Stimulated activated CD8-positive, alpha-beta memory T cell treated with anti-CD3 and anti-CD28 coated beads, Interleukin-15, amount 100 ng/mL, for 4 hours (primary cell): ENCODE measurements at places on chromosomes 4 and X.

DNA sequence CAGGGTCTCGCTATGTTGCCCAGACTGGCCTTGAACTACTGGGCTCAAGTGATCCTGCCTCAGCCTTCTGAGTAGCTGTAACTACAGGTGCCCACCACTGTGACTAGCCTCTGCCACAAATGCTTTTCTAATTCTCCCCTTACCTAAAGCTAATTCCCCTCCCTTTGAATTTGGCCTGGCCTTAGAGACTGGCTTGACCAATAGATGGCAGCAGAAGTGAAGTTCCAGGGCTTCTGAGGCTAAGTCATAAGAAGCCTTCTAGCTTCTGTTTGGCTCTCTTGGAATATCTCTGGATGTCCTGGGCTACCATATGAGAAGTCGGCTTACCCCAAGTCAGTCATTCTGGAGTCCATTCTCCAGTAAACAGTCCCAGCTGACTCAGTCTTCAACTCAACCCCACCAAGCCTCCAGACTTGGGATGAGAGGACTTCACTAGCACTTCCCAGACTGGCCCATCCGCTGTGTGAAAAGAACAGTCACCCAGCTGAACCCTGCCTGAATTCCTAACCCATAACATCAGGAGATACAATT lies 61.0 kb downstream of the HPRT1 start:
- DNase-seq = no peak

GRCh38 chrX:46630141-46630540 lies 56.6 kb downstream of the CHST7 start:
- DNase-seq = no peak

- DNase-seq = peak; percentile 64
Measured at GRCh38 chr4:2787230-2788100, 5.4 kb upstream of the SH3BP2 start.

- no peak for DNase-seq
Measured at GRCh38 chr4:37885496-37885895, 5.4 kb upstream of the TBC1D1 start.

- DNase-seq = no peak
Measured at GRCh38 chrX:72030431-72030830, 101.3 kb downstream of the RTL5 start.

- DNase-seq = no peak
Measured at GRCh38 chr4:23233596-23233995, 540.9 kb downstream of the GBA3 start.

DNA sequence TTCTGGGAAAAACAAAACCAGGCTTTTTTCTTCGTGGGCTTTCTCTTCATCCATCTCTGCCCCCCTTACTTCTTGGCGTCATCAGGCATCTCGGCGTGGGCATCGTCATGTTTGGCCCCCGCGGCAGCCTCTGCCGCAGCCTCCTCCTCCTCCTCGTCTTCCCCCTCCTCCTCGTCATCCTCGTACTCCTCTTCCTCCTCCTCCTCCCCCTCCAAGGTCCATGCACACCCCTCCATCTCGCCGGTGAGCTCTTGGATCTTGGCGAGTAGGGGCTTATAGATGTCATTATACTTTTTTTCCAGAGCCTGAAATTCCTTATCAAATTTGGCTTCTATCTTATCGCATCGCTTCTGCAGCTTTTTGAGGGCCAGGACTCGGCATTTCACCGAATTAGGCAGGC lies 488 bp downstream of the NAP1L5 start:
- DNase-seq = no peak

- no peak for DNase-seq
Measured at GRCh38 chr4:47741200-47741599, 96.7 kb downstream of the CORIN start.

- no peak for DNase-seq
Measured at GRCh38 chrX:111013778-111014455, 82.1 kb upstream of the PAK3 start.

GRCh38 chrX:23396263-23396662 lies 61.6 kb downstream of the PTCHD1 start:
- DNase-seq = no peak

- no peak for DNase-seq
Measured at GRCh38 chrX:36867143-36867542, 141.0 kb upstream of the FAM47C start.

GRCh38 chr4:128256539-128256938 lies 31.1 kb downstream of the PGRMC2 start:
- no peak for DNase-seq

GRCh38 chr4:163930086-163930485 lies 435.6 kb downstream of the TMA16 start:
- DNase-seq = no peak

- DNase-seq = no peak
Measured at GRCh38 chrX:47498411-47498810, 15.4 kb upstream of the ZNF41 start.

GRCh38 chrX:155819966-155820491 lies 61.1 kb upstream of the VAMP7 start:
- DNase-seq = no peak

DNA sequence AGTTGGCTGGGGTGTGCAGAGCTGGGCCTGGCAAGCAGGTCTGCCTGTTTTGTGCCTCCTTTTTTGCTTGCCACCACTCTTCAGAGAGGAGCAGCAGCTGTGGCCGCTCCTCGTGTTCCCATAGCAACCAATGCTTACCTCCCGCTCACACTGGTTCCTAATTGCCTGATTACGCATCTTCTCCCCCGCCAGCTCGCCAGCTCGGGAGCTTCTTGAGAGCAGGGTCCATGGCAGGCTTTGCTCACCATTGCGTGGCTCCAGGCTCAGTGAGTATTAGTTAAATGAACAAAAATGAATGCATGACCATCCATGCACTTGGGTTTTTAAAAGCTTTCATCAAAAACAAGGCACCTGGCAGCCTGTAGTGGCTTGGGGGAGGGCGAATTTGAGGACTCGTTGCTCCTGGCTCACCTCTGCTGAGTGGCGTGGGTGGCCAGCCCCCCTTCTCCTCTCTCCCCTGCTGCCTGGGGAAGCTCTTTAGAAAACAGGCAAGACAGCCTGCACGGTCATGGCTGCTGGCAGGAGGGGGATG lies 14.2 kb upstream of the PJA1 start:
- no peak for DNase-seq

- no peak for DNase-seq
Measured at GRCh38 chr4:1285790-1286553, 3.7 kb upstream of the MAEA start.

DNA sequence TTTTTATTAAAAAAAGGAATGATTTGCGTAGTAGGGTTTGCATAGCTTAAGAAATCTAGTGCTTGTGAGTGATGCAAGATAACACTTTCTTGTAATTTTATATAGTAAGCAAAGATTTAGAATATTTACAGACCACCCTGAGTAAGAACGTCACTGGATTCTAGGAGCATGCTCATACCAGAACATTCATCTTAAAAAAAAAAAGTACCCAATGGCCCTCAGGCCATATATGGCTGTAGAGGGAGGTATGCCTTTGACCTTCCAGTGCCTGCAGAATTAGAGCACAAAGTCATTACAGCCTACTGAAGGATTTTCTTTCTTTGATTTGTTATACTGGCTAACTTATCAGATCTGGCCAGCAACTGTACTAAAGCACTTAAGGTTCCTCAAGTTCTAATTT lies 236.3 kb upstream of the GYPA start:
- DNase-seq = no peak

- no peak for DNase-seq
Measured at GRCh38 chrX:109818976-109819375, 85.9 kb upstream of the ACSL4 start.

- DNase-seq = peak; percentile 42
Measured at GRCh38 chr4:242121-242848, 63.0 kb downstream of the ZNF732 start.

DNA sequence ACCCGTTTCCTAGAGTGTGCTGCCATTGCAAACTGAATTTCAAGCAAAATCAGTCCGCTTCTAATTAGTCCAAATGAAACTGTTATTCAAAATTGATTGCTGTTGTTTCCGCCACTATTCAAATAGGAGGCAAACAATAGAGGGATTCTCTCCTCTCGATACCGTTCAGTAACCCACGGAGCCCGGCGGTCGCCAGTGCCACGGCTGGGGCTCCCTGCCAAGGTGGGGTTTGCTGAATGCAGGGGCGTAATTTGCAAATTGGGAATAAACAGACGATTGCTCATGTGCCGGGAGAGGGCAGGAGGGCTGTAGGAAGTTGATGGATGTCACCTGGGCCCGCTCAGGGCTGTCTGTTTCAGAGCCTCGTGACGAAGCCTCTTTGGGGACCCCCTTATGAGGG lies 8.8 kb downstream of the ADRA2C start:
- DNase-seq = no peak

- DNase-seq = no peak
Measured at GRCh38 chr4:79390890-79391289, 17.1 kb downstream of the GK2 start.

- no peak for DNase-seq
Measured at GRCh38 chr4:30714408-30715031, 5.6 kb upstream of the PCDH7 start.

GRCh38 chr4:164931551-164932324 lies 45.7 kb downstream of the TRIM61 start:
- no peak for DNase-seq

DNA sequence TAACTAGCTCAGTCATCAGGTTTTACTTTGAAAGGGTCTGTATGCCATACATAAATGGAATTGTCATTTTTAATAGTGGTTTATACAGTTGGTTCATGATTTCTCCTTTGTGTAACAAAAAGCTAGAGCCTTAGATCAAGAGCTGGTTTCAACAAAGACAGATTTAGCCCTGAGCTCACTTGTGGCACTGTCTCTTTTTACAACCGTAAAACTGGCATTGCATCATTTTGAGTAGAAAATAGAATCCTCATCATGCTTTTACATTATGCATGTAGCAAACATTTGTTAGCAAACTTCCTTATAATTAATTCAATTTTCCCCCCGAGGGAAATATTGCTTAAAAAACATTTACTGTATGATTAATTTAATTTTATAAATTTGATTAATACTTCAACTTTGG lies 1871.5 kb downstream of the ARAP2 start:
- no peak for DNase-seq

DNA sequence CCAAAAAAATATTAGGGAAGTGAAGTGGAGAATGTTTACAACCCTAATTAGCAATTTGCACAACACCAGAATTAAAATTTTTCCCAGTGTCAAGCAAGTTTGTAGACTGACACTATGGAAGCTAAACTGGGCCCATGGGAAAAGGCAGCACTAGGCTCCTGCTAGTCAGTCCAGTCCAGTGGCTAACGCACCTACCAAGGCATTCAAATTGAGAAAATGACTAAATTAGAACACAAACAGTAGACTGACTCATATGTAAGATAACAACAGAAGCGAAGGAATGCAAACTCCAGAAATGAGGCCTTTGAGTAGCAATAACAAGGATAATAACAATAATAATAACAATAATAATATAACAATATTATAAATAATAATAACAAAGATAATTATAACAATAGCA lies 90.7 kb downstream of the GRIA3 start:
- DNase-seq = no peak

- DNase-seq = no peak
Measured at GRCh38 chr4:170139764-170140163, 50.0 kb upstream of the AADAT start.

GRCh38 chrX:40573763-40574162 lies 7.0 kb upstream of the ATP6AP2 start:
- DNase-seq = no peak

DNA sequence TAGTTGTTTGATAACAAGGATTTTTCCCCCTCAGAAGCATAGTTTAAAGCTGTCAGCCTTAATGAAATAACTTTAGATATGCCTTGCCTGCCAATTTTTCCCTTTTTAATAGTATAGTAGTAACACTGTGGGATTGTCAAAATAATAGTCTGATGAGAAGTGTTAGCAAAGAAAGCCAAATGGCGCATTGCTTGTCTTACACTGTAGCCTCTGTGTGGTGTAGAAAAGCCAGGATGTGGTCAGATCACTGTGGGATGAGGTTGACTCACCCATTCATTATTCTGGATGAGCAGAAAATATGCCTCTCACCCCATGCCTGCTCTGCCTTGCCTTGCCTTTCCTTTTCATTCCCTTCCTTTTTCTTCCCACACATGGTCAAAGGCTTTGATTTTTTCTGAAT lies 257.8 kb upstream of the NRK start:
- DNase-seq = no peak

GRCh38 chr4:89136525-89136924 lies 25.2 kb downstream of the TIGD2 start:
- DNase-seq = no peak

GRCh38 chr4:138311771-138312535 lies 69.8 kb upstream of the SLC7A11 start:
- DNase-seq = no peak

- DNase-seq = no peak
Measured at GRCh38 chr4:40842318-40842717, 92.6 kb downstream of the NSUN7 start.

DNA sequence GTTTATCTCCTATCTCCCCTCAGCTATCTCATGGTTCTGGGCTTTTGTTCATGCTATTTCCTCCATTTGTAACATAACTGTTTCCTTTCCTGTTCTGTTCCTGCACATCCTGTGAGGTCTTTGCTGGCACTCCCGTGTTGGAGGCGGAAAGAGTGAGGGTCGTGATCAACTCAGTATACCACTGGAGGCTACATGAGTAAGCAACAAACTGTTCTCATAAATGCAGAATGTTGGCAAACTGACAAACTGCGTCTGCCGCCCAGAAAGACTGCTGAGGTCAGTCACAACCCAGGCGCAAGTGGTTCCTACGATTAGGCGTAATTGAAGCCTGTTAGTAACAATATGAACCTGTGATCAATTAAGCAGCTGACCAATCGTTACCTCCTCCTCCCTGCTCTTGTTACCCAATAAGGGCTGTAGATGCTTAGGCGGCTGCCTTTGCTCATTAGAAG lies 48.8 kb downstream of the C4orf33 start:
- no peak for DNase-seq

GRCh38 chr4:105181259-105181658 lies 34.6 kb downstream of the TET2 start:
- DNase-seq = no peak

DNA sequence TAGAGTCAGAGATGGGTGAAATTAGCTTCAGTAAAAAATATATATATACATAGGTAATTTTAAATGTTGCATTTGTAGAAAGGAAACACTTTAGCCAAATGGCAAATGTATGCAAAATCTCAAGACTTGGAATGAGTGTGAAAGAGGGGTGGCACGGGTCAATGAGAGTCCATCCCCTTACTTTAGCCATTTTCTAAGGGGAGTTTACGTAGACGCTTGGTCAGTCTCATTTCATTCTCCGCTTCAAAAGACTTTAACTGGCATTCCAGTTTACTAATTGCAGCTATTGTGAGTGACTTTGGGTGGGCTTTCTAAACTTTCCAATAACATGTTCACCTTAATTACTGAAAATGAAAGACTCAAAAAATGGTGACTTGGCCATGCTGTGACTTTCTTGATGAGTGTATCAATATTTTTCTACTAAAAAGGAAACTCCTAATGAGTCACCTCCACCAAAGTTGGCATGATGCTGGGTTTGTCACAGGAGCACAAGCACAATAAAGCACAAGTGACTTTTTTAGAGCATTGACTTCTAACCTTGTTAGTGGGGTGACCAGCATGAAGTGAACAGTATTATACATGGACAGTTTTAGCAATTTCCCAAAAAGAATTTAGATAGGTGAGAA lies 356.0 kb upstream of the RASGEF1B start:
- no peak for DNase-seq
